ENCODE measurements at places on chromosomes 13 and 19.
A peak's percentile ranks its signal among the peaks of the same experiment; 100 is the strongest.

DNA sequence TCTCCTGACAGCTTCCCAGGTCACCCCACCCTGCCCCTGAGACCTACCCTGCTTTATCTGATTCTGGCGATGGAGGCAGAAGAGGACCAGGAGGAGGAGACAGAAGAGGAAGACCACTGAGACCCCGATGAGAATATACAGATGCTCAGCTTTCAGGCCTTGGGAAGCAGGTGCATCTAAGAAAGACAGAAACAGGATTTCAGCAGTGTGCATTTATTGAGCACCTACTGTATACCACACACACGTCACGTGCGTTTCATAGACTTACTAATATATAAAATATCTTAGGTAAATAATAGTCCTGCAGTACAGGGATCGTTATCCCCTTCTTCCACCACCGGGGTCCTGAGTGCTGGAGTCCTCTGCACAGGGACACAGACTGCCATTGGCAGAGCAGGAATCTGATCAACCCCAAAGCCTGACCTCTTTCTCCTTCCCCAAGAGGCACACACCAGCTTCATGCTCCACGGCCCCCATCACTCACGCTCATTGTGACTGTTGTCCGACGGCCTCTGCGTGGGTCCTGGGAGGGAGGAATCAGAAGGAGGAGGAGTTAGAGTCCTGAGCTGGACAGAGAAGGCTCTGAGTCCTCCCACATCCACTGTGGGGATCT is 8.2 kb downstream of the LAIR1 start:
- DNase-seq = no peak

GRCh38 chr13:25429466-25429865 is 57.7 kb downstream of the ATP8A2 start:
- DNase-seq = no peak

DNA sequence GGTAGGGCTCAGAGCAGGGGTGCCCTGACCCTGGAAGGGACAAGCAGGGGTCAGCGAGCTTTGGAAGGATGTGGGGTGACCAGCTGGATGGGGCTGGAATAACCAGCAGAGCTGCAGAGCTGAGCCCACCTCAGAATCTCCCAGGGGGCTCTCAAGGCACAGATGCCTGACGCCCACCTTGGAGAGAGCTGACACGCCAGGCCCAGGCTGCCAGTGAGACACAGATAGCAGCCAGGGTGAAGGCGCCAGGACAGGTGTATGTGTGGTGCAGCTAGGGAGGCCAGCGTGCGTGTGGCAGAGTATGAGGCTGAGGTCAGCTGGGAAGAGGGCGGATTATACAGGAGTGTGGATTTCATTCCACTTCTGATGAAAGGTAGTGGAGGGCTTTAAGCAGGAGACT is 8.9 kb downstream of the AP1M1 start:
- DNase-seq = no peak

- DNase-seq = no peak
These were observed 34.1 kb upstream of the POMP start for GRCh38 chr13:28624707-28625432.

DNA sequence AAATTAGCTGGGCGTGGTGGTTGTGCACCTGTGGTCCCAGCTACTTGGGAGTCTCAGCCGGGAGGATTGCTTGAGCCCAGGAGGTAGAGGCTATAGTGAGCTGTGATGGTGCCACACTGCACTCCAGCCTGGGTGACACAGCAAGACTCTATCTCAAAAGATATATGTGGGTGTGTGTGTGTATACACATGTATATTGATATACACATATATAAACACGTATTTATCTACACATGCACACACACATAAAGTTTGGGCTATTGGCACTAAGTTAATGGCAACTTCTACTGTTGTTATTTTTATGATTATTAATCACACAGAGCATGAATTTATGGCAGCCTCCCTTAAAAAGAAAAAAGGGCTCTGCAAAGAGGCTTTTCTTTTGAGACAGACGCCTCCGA is 27.1 kb upstream of the ABCC4 start:
- no peak for DNase-seq

- DNase-seq = no peak
These were observed 74.1 kb downstream of the ABCC4 start for GRCh38 chr13:95226932-95227695.

DNA sequence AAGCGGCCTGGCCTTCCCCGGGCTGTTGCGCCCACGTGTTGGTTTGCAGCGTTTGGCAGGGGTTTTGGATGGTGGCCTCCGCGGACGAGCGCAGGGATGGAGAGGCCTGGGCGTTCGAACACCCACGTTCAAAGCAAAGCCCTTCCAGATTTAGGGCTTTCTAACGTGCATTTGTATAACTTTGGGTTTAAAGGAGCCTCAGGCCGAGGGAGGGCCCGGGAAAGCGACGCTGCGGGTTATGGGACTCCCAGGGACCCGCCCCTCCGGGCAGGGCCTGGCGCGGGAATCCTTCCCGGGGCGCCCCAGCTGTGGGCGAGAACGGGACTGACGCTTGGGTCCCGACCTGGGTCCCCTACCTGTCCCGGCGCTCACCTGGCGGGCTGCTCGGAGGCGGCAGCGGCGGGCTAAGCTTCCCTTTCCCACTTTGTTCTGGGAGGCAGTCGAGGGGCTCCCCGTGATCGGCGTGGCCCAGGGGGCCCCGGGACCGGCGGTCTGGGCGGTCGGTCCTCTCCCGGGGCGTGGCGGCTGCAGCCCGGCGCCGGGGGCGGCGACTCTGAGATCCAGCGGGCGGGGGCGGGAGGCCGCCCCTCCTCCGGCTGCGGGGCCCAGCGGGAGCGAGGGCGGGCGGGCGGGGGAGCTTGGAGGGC is at the start of gene FBXO17:
TSS of gene FBXO17 (minus strand) at position 529 of the 647 bp plus-strand sequence. CDS start 25,423 bp downstream, outside the sequence.
- peak; percentile 59 for DNase-seq

DNA sequence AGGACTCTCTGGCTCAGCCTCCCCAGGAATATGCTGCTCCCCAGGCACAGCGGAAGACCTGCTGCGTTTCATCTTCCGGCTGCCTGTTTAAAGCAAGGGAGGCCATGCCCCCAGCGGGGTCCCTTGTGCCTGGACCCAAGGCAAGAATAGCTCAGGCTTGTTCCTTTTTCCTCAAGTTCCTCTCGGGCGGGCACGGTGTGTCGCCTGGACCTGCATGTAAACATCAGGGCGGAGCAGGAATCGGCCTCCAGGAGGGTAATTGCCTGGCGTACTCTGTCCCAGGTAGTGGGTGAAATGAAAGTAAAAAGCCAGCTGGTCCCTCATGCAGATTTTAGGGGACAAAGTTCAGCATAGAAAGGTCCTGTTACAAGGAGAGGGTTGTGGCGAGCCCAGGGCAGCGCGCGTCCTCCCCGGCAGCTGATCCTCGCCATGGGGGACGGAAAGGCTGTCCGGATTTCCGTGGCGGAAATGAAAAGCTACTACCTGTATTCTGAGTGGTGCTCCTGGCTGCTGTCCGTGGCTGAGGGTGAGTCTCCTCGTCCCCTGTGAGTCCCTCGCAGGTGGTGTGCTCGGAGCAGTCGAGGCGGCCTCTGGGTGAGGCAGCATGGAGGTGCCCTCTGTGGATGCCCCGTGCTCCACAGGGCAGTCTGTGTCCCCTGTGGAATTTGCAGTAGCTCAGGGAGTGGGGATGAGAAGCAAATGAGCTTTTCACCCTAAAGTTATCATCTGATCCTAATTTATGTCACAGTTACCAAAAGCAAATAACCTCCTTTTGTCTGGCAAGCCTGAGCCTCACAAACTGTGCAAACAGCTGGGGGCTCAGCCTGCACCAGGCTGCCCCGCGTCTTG is 16.2 kb downstream of the MCF2L start:
- no peak for DNase-seq

- DNase-seq = no peak
These were observed 2.2 kb upstream of the SLC7A1 start for GRCh38 chr13:29597706-29598105.
